SIG-M5 (cell line): ENCODE measurements at places on chromosomes 5 and 9.

DNA sequence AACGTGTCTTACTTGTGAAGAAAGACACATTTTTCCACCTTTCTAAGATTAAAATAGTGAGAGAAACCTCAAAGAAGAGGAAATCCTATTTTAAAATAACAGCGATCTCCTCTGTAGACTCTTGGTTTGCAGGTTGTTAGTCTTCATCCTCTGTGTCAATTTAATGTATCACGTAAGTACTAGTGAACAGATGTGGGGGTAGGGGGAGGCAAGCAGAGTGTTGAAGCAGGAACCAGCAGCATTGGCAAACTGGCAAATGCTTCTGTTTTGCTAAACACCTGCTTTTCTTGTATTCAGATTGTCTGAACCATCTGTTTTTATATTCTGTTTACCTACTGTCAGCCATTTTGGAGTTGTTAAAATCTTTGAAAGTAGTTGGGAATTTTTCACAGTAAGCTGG lies 159.3 kb upstream of the TLX3 start:
- DNase-seq = no peak

DNA sequence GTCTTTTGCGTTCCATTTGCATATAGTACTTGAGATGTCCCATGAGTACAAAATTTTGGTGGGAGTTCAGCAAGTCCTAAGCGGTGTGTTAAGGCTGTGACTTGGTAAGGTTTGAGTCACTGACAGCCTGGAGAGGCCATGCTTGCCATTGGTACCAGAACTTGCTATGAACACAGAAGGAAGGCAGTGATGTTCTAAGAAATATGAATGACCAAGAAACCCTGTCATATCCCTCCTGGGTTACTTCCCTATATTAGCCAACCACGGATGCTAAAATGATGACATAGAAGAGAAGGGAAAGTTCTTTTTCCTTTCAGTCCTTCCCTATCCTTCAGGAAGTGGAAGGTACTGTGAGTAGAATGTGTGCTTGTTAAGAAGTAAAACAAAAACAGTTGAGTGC lies 136.7 kb downstream of the GCNT1 start:
- DNase-seq = no peak

GRCh38 chr5:73968729-73969128 lies 342.7 kb downstream of the ARHGEF28 start:
- DNase-seq = no peak

- peak; percentile 37 for DNase-seq
Observed at GRCh38 chr9:36029765-36030528, 6.8 kb upstream of the RECK start.

GRCh38 chr9:135512241-135512603 lies 9.0 kb upstream of the LCN1 start:
- DNase-seq = no peak

DNA sequence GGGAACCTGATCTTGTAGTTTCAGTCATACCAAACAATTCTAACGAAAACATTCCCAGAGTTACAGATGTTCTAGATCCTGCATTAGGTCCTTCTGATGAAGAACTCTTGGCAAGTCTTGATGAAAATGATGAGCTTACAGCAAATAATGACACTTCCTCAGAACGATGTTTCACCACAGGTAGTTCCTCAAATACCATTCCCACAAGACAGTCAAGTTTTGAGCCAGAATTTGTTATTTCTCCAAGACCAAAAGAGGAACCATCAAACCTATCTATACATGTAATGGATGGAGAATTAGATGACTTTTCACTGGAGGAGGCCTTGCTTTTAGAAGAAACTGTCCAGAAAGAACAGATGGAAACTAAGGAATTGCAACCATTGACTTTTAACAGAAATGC lies 21.0 kb downstream of the RMI1 start:
- DNase-seq = no peak

DNA sequence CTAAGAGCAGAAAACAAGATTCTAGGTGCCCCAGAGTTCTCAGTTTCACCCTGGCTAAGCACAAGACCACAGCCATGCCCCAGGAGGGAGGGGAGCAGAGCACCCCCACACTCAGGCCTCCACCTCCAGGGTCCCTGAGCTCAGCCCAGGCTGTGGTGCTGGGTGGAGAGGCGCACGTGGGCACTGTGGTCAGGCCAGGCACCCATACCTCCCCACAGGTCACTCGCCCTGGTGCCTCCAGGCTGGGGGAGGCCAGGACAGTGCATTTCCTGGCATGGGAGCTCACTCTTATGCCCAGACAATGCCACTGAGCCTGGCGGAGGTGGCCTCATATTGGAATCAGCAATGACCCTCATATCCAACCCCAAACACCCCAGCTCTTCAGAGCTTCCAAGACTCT lies 78.8 kb downstream of the HRH2 start:
- DNase-seq = no peak

DNA sequence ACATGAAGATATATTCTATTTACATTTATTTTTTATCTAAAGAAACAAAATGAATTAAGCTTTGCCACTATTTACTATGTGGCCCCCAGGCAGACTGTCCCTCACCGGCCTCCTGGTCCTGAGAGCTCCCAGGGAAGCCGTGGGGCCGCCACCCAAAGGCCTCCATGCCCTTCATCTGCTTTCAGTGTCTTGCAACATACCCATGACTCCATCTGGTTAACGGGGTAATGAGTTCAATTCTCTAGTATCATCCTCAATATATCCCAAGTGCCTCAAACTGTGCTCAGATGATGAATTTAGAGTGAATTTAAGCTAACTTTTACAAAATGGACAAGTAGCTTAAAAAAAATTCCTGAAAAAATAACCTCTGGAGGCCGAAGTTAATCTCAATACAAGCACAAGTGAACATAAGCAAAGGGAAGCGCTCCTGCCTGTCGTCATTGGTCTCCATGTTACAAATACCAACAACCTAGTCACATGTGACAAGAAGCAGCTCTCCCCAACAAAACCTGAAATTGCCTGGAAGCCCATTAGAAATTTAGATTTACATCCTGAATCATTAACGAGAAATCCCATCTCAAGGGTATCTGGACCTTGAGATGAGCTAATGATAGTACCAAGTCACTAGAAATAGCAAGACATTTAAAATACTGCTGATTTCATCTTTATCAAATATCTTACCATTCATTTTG lies 26.1 kb downstream of the DAP start:
- no peak for DNase-seq

GRCh38 chr5:90675222-90675621 lies 116.6 kb downstream of the ADGRV1 start:
- no peak for DNase-seq

DNA sequence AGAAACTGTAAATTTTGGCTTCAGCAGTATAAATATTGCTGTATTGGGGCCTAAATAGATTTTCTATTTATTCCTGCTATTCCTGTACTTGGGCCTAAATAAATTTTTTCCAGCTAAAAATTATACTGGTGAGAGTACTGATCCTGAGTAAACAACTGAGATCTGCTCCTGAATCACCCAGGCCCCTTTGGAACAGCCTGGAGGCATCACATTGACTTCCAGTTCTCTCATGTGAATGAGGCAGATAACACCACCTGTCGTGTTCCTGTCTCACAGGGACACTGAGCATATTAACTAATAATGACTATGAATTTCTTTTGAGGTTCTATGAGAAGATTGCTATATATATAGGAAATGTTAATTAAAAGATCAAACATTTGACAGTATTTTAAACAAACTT lies 119.5 kb upstream of the PLCXD3 start:
- DNase-seq = no peak

- no peak for DNase-seq
Observed at GRCh38 chr9:93087971-93088655, 7.9 kb upstream of the CARD19 start.

DNA sequence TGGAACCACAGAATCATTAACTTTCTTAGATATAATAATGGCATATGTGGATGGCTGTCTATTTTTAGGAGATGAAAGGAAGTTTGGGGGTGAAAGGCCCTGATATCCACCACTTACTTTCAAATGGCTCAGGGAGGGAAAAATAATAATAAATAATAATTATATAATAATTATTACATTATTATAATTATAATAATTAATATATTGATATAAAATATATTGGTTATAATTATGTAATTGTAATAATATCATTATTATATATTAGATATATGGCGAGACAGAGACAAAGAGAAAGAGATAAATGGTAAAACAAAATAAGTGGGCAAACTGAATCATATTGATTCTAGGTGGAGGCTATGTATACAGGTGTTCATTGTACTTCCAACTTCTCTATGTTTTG lies 136.6 kb downstream of the GAPVD1 start:
- no peak for DNase-seq

- DNase-seq = no peak
Observed at GRCh38 chr5:40904205-40904993, 4.9 kb upstream of the C7 start.

- DNase-seq = no peak
Observed at GRCh38 chr5:151911011-151911410, 13.6 kb downstream of the GLRA1 start.

DNA sequence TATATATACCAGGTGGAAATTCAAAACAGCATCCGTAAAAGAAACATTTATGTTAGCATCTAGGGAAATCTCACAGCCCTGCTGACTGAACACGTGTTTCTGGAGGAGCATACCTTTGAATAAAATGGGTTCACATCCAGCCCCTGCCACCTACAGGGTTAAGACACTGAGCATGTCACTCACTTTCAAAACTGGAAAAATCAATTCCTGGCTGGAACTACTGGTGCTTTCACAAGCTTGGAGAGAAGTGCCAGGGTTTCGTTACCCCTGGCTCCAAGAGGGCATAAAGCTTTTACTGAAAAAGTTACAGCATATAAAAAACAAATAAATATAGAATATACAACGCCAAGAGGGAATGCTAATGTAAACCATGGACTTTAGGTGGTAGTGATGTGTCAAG lies 48.0 kb downstream of the SERINC5 start:
- DNase-seq = no peak

- DNase-seq = no peak
Observed at GRCh38 chr5:156685481-156685880, 164.6 kb upstream of the PPP1R2B start.

GRCh38 chr9:134855231-134855899 lies 25.2 kb upstream of the FCN2 start:
- DNase-seq = no peak

- no peak for DNase-seq
Observed at GRCh38 chr5:80799041-80799440, 144.3 kb upstream of the DHFR start.

DNA sequence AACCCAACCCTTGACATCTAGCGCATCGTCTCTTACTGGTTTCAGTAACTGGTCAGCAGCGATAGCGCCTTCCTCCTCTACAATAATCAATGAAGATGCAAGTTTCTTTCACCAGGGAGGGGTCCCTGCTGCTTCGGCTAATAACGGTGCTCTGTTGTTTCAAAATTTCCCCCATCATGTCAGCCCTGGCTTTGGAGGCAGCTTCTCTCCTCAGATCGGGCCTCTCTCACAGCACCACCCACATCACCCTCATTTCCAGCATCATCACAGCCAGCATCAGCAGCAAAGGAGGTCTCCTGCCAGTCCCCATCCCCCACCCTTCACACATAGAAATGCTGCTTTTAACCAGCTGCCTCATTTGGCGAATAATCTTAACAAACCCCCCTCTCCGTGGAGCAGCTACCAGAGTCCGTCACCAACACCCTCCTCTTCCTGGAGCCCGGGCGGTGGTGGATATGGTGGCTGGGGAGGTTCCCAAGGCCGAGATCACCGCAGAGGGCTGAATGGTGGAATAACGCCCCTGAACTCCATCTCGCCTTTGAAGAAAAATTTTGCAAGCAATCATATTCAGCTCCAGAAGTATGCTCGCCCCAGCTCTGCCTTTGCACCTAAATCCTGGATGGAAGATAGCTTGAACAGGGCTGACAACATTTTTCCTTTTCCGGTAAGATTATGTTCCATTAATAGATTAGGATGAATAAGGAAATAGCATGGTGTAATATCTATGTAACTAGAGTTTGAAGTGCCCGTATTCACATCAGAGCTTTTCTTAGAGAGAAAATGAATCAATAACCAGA lies 2.2 kb downstream of the CPEB4 start:
- no peak for DNase-seq

DNA sequence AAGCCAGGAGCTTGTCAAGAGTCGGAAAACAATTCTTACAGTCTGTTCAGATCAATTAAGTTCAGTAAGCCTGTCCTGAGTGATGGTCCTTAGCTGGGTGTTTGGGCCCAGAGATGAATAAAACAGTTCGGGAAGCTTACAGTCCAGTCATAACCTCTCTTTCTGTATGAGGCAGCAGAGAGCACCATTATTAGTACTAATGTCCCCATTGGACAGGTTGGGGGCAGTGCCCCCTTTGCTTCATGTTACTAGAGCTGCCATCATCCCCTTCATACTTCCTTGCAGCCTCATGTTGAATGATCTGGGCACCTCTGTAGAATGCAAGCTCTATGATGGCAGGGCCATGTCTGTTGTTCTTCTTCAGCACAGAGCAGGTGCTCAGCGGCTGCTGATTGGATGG lies 9.8 kb downstream of the DOCK2 start:
- no peak for DNase-seq

GRCh38 chr5:119322312-119322947 lies 33.4 kb upstream of the TNFAIP8 start:
- no peak for DNase-seq

DNA sequence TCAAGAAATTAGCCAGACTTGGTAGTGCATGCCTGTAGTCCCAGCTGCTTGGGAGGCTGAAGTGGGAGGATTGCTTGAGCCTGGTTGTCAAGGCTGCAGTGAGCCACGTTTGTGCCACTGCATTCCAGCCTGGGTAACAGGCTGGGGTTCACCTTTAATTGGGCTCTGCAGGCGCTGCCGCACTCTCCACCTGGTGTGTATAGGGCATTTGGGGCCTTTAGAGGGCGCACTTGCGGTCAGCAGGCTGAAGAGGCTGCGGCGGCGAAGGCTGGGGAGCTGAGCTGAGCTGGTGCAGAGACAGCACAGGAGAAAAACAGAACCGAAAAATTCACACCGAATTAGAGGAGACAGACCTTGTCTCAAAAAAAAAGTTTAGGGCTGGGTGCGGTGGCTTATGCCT lies 31.2 kb downstream of the CDK7 start:
- no peak for DNase-seq

DNA sequence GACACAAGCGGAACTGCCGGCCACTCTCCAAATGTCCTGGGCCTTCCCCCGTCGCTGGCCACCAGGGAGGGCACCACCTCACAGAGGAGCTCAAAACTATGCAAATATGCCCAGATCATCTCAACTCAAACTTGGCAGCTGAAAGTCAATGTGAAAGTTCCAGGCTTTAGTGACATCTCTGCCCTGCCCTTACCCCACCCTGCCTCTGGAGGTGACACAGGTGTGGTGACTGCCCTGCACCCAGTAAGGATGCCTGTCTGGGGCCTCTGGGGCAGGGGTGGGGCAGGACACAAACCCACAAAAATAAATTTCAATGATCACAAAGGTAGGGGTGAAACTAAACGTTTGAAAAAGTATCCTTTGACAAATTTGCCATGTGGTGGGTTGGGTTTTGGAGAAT lies 213.4 kb downstream of the HSPA4 start:
- DNase-seq = no peak
